Amygdala (tissue), 56 donors: ENCODE measurements at places on chromosomes 2 and 18.

DNA sequence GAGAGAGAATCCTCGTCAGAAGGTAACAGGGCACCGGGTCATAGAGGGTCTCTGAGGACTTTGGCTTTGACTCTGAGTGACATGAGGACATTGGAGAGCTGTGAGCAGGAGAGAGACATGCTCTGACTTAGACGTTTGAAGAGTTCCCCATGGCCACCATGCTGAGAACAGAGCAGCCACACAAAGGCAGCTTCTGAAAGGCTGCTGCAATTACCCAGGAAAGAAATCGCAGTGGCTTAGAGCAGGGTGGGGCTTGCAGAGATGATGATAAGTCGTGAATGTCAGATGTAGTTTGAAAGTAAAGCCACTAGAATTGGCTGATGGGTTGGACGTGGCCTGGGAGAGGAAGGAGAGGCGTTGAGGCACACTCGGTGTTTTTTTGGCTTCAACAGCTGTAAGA lies 79.0 kb downstream of the ZCCHC2 start:
- no peak for DNase-seq

- no peak for DNase-seq
Measured at GRCh38 chr18:25819746-25820363, 270.6 kb downstream of the SS18 start.

DNA sequence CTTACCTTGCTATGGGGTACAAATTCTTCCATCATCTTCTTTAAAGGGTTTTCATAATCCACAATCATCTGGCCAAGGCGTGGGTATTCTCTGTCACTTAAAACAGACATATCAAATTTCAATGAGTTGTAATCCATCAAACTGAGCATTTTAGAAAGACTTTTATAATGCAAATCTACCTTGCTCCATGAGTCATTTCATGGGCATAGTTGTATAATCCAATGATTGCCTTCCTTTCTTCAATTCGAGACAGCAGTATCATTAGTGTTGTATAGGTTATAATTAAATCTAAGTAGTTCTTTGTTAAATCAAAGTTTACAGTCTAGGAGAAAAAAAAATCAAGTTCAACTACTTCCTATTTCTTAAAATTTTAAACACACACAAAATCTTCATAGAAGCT lies 36.3 kb downstream of the NCKAP1 start:
- no peak for DNase-seq

- DNase-seq, result no peak
Measured at GRCh38 chr2:28329184-28329583, 63.5 kb upstream of the FOSL2 start.

GRCh38 chr2:236160366-236161081 lies 7.7 kb downstream of the GBX2 start:
- no peak for DNase-seq

- DNase-seq, result no peak
Measured at GRCh38 chr18:40222776-40223175, 1732.3 kb upstream of the PIK3C3 start.

- no peak for DNase-seq
Measured at GRCh38 chr2:155151945-155152344, 453.4 kb downstream of the KCNJ3 start.

DNA sequence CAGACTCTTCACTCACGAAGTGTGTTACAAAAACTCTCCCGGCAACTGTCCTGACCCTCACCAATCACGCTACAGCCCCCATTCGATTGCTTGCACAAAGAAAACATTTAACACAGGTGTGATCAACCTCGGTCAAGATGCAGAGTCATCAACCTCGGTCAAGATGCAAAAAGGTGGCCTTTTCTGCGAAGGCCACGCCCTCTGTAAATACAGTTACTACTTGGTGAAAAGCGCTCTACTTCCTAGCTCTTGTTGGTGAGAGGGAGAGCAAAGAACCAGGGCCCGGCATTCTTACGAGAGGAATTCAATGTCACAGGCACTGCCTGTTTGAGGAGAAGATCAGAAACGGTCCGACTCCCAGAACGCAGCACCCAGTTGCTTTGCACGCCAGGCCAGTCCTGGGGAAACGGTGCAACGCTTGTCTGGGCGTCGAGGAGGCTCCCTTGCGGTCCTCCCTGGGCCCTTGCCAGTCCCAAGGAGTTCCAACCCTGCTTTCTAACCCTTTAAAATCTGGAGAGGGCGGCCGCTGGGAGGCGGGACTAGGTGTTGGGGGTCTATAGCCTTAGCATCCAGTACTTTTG lies 1.9 kb downstream of the PIEZO2 start:
- DNase-seq, result no peak

- DNase-seq, result no peak
Measured at GRCh38 chr2:239685556-239685955, 284.7 kb upstream of the HDAC4 start.

DNA sequence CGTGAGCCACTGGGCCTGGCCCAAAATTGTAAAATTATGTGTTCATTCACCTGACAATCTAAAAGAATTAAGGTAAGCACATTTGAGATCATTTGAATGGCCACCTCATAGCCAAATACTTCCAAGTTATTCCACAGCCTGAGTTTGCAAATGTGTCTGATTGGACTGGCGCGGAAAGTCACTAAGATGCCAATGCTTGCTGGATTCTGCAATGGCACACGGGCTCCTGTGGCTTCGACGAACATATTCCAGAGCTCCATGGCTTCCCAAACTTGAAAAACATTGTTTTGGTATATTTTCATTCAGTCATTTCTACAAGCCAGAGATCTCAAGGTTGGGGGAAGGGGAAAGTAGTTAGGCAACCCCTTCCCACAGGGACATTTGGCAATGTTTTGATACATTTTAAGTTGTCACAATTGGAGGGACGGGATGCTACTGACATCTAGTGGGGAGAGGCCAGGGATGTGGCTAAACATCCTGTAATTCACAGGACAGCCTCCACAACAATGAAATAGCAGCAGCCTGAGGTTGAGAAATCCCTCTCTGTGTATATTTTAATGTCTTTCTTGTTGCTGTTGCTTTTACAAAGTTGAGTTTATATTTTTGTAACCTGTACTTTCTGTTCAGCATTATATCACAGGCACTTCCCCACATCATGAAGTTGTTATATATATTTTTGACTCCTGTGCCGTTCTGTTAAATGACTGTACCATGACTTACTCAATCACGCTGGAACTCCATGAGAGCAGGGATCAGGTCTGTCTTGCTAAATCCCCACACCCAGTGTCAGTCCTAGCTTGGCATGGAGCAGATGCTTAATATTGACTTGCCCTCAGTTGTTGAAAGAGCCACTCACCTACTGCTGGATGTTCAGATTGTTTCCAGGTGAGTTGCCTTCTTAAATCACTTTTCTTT lies 56.9 kb downstream of the COL4A4 start:
- no peak for DNase-seq

DNA sequence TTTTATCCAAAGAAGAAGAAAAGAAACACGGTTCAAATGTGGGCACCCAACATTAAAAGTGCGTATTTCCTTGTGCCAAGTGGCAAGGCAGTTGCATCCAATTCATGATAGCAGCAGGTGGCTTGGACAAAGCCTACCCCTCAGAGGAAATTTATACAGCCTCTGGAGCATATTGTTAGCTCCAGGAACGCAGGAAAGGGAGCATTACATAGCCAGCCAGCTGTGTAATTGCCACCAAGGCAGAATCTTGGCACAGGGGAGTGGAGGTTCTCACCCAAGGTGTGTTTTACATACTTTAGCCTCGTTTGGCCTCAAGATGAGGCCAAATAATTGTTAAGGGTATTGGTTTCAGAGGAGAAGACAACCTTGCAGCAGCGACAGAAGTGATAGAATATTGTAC lies 526.9 kb downstream of the TMEM182 start:
- no peak for DNase-seq

DNA sequence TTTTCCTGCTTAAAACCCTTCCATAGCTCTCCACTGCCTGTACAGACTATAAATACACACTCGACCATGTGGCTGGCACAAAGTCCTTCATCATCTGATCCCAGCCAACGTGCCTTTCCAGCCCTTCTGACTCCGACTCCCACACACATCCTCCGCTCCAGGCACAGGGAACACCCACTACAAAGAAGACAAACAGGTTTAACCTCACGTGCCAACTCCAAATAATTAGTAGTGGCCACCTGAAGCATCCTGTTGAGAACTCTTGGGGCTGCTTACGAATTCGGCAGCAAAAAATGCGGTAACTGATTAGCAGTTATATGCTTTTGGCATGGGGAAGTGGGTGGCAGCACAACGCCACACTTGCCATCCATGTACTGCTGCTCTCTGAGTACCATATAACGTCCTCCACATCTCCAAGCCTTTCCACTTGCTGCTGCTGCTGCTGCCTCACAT lies 12.1 kb downstream of the SPIRE1 start:
- peak; percentile 39 for DNase-seq

DNA sequence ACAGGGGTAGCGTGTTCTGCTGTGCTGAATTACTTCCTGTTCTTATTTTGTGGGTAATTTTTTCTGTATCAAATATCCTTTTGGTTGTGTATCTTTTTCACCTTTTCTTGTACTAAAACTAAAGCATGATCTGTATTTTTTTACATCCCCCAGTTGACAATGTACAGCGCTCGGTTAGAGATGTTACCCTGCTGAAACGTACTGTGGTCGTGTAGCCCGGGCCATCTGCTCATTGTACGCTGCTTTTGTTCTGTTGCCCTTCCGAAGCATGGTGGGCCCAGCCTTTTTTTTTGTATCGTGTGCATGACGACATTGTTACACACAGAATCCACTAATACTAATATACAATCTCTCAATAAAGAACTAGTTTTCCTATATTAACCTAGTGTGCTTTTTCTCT lies 233.1 kb downstream of the HAUS1 start:
- DNase-seq, result no peak

- no peak for DNase-seq
Measured at GRCh38 chr2:1744446-1745170, at the start of gene PXDN. TSS of gene PXDN (minus strand) at chr2:1744515. CDS start at chr2:1744455, 60 bp downstream.

GRCh38 chr2:98479959-98480524 lies 35.4 kb downstream of the INPP4A start:
- DNase-seq, result peak; percentile 19

DNA sequence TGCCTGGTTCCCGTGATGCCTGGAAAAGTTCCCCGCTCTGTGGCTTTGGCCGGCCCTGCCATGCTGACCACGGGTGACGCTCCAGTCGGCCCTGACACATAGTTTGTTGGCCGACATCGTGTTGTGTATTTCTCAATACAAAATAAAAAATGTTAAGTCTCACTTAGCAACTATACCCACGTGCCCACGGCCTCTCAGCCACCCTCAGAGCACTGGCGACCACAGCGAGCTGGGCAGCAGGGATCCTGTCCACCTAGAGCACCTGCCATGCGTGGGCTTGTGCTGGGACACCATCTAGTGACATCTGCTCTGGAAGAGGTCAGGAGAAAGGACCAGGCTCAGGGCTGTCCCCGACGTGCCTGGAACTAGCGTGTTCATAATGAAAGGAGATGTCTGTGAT lies 261.7 kb downstream of the HDAC4 start:
- no peak for DNase-seq

DNA sequence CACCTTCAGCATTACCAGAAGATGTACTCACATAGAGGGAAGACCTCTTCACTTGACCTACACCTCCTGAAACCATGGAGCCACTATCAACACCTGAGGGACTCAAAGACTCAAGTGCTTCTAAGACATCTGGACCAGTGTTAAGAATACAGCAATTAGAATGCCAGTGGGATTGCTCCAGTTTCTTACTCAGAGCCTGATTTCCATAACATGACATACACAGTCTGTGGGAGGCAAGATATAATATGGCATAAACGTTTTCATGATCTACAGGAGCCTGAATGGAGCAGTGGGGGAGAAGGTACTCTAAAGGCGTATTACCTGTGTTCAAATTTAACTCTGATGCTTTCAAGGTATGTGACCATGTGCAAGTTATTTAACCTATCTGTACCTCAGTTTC lies 57.2 kb downstream of the ZNF385B start:
- DNase-seq, result no peak

DNA sequence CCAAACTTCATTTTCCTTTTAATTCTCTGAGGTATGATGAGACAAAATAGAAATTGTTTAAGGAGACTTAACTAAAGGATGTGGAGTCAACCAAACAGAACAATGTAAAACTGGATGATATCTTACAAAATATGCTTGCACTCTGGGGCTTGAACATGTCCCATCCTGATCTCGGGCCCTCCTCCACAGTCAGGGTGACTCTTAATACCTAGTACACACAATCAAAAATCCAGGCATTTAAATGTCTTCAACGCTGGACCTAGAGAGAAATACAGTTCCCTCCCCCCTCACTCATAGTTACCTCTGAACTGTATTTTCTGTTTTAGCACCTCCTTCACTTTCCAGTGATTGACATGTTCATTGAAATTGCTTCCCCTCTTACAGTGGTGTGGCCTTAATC lies 36.9 kb upstream of the SERPINB2 start:
- no peak for DNase-seq

DNA sequence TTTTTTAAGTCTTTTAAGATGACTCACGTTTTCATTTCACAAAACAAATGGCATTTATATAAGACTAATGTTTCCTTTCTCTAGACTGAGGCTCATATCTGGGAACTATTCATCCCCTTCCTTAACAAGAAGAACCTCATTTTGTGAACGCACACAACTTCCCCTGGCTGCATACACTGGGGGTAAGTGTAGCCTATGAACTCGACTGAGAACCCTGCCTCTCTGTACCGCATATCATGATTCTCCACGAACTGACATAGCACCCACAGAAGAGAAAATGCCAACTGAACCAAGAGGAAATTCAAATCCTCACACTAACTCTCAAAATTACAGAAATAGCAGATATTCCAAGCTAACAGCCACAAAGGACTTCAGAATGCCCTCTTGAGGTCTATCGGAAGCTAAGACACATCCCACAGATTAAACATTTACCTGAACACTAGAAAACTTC lies 236.7 kb downstream of the TCF4 start:
- DNase-seq, result no peak

GRCh38 chr2:38484957-38485356 lies 107.9 kb upstream of the ATL2 start:
- DNase-seq, result no peak

DNA sequence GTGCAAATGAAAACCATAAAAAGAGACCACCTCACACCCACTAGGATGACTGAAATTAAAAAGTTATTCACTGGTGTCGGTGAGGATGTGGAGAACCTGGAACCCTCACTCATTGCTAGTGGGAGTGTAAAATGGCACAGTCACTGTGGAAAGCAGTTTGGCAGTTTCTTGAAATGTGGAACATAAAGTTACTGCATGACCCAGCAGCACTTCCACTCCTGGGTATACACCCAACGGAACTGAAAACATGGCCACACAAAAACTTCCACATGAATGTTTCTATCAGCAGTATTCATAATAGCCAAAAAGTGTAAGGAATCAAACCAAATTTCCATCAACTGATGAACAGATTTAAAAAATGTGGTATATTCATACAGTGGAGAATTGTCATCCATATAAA lies 65.1 kb upstream of the SLC66A3 start:
- DNase-seq, result no peak

GRCh38 chr2:8138923-8139667 lies 542.8 kb upstream of the ID2 start:
- no peak for DNase-seq
